Type B pancreatic cell (in vitro differentiated cells): ENCODE measurements at places on chromosomes 6 and 20.

DNA sequence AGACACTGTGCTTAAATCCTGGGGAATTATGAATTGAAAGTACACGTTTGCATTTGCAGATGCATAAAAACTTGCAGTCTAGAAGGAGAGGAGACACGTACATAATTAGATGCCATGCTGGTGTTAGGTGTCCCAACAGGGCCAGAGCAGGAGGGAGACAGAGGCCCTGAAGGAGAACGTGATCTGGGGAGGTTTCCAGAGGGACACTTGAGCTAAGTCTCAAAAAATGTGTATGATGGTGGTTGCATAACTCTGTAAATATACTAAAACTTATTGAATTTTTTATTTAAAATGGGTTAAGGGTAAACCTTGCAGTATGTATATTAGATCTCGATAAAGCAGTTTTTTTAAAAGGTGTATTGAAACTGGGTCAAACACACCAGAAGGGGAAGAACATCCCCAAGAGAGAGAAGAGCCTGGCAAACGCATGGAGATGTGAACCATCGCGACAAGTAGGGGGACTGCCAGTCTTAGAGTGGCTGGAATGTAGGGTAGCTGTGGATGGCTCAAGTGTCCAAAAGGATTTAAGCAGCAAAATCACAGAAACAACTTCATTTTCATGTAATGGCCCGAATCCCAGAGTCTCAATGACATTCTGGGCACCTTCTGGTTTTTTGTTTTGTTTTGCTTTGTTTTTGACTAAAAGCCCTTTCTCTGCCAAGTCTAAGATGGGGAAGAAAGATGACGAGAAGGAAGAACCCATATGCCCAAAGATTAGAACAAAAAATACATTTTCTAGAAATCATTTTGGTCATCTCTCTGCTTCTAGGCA is 15.3 kb downstream of the TRAF3IP2 start:
- H3K4me1 ChIP-seq: peaks cover 54% of the 10 kb centered on the region
- peaks cover 31% of the 10 kb centered on the region for H3K36me3 ChIP-seq
- H3K27ac ChIP-seq: peak overlapping the region; percentile 54

GRCh38 chr6:137823826-137824555 is 43.1 kb upstream of the TNFAIP3 start:
- peak overlapping the region; percentile 71 for H3K4me3 ChIP-seq
- DNase-seq: no peak
- peaks cover 30% of the 10 kb centered on the region for H3K4me1 ChIP-seq

GRCh38 chr6:19896693-19897010 is 59.5 kb downstream of the ID4 start:
- no peaks in the 10 kb centered on the region for H3K27me3 ChIP-seq
- peaks cover 13% of the 10 kb centered on the region for H3K4me1 ChIP-seq
- no peak overlapping the region for H3K4me3 ChIP-seq
- no peak for DNase-seq

- H3K4me3 ChIP-seq: no peak overlapping the region
- DNase-seq: no peak
- peaks cover 3% of the 10 kb centered on the region for H3K36me3 ChIP-seq
- H3K4me1 ChIP-seq: peaks cover 30% of the 10 kb centered on the region
- H3K27me3 ChIP-seq: no peaks in the 10 kb centered on the region
- H3K27ac ChIP-seq: no peak overlapping the region
These were observed 207.6 kb upstream of the MYLIP start for GRCh38 chr6:15921243-15921642.

DNA sequence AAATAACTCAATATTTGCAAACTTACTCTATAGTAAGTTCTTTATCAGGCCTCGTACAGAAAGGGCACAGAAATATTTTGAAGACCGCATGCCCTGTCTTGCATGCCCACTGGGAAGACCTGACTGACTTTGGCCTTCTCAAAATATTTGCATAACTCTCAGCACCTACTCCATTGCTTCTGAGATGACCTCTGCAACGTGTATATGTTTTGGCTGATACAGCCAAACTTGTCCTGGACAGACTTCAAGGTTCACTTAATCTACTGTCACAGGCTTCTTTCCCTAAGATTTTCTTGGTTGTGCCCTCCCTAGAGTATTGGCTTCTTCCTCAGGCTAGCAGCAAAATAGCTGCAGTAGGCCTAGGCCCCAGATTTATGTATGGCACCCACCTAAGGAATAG is 21.5 kb upstream of the SERINC3 start:
- no peaks in the 10 kb centered on the region for H3K27me3 ChIP-seq
- peaks cover 5% of the 10 kb centered on the region for H3K4me1 ChIP-seq
- H3K4me3 ChIP-seq: no peak overlapping the region
- no peak overlapping the region for H3K27ac ChIP-seq

DNA sequence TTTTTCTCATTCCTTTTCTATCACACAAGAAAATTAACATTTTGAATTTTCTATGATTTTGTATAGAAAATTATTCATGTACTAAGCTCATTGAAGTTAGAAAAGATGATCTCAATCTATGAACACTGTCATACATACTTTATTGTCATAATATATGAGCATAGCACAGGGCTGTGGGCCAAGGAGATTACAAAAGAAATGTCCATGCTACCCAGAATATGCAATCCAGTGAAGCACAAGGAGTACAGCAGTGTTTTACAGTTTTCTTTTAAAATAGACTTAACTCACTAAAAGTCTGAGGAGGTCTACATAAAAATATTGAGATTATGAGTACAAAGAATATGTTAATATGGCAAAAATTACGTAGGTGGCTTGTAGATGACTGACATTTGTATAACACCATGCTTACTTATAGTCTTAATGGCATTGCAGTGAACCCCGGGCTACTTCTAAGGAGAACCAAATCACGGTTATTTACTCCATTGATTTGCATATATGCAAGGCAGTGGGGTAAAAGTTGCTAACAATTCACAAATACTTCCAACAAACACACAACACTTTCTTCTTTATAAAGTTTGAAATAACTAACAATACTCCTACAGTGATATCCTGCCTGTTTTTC is 257.1 kb downstream of the BCKDHB start:
- DNase-seq: no peak
- no peak overlapping the region for H3K27ac ChIP-seq
- H3K4me1 ChIP-seq: peaks cover 10% of the 10 kb centered on the region
- peaks cover 17% of the 10 kb centered on the region for H3K36me3 ChIP-seq
- no peak overlapping the region for H3K4me3 ChIP-seq

DNA sequence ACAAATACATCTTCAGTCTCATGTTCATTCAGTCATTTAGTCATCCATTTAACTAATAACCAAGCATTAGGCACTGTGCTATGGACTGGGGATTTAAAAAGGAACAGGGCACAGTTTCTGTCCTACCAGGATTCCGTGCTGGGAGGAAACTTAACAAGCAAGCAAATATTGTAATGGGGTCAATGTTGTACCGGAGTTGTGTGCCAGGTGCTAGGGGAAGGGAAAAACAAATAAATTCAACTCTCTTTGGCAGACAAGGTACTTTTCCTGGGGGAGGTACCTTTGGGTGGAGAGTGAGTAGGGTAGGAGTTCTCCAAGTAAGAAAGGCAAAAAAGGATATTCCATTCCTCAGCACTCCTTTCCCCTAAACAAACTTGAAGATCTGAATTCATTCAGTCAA is 90.3 kb downstream of the OLIG3 start:
- H3K27me3 ChIP-seq: peaks cover 4% of the 10 kb centered on the region
- no peak overlapping the region for H3K27ac ChIP-seq
- peaks cover 4% of the 10 kb centered on the region for H3K4me1 ChIP-seq
- H3K4me3 ChIP-seq: no peak overlapping the region

- H3K4me1 ChIP-seq: no peaks in the 10 kb centered on the region
- H3K27ac ChIP-seq: peak overlapping the region; percentile 28
- no peaks in the 10 kb centered on the region for H3K36me3 ChIP-seq
- H3K4me3 ChIP-seq: no peak overlapping the region
- DNase-seq: no peak
These were observed 14.9 kb upstream of the TTPAL start for GRCh38 chr20:44460795-44461141.

DNA sequence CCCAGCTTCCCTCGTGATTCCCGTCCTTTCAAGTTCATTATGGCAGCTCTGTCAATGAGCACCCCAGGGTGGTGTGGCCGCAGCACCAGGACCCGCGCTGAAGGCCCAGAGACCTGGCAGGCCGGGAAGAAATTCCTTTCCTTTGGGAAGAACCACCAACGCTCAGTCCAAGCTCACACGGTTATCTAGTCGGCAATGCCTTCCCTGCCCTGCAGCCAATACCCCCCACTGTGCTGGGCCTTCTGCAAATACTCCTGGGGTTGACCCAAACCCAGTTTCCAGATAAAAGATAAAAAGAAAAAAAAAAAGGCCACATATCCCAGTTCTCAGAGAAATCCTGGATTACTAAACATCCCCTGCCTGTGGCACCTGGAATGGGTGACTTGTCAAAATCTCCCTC is 28.7 kb downstream of the PXDC1 start:
- no peaks in the 10 kb centered on the region for H3K27me3 ChIP-seq
- H3K36me3 ChIP-seq: peaks cover 55% of the 10 kb centered on the region
- H3K27ac ChIP-seq: peak overlapping the region; percentile 63
- H3K4me3 ChIP-seq: no peak overlapping the region
- H3K4me1 ChIP-seq: peaks cover 42% of the 10 kb centered on the region

GRCh38 chr20:24535941-24536730 is 66.7 kb downstream of the SYNDIG1 start:
- H3K36me3 ChIP-seq: no peaks in the 10 kb centered on the region
- H3K27ac ChIP-seq: no peak overlapping the region
- H3K27me3 ChIP-seq: peaks cover 5% of the 10 kb centered on the region

DNA sequence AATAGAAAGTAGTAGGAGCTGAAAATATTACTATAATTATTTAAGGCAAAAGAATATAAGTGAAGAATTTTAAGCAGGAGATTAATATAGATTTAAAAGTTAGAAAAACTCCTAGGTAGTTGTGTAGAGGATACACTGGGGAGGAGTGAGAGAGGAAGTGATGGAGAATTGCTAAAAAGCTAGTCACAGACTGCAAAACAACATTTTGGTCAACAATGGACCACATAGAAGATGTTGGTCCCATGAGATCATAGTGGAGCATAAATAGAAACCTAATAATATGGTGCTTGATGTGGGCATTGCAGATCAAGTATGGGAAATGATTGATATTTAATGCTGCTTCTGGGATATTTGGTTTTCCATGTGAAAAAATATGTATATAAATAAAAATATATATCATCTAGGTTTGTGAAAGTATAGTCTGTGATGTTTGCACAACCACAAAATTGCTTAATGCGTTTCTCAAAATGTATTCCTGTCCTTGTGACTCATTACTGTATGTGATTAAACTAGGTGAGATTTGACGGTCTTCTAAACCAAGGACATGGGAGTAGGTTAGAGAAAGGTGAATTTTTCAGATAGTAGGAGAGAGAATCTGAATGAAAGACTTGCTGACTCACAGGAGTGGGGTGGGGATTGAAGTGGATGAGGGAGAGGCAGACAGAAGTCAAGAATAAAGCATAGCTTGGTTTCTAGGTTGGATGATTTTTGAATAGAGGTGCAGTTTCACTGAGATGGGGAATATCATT is 174.0 kb downstream of the BCKDHB start:
- DNase-seq: no peak
- peaks cover 4% of the 10 kb centered on the region for H3K4me1 ChIP-seq
- no peaks in the 10 kb centered on the region for H3K27me3 ChIP-seq
- peak overlapping the region; percentile 21 for H3K27ac ChIP-seq

- H3K4me1 ChIP-seq: peaks cover 32% of the 10 kb centered on the region
- no peaks in the 10 kb centered on the region for H3K27me3 ChIP-seq
- peak overlapping the region; percentile 93 for H3K27ac ChIP-seq
- peaks cover 14% of the 10 kb centered on the region for H3K36me3 ChIP-seq
- peak overlapping the region; percentile 93 for H3K4me3 ChIP-seq
These were observed 38.1 kb downstream of the GNAS start for GRCh38 chr20:58890518-58891085.

- no peaks in the 10 kb centered on the region for H3K36me3 ChIP-seq
- DNase-seq: no peak
- no peaks in the 10 kb centered on the region for H3K4me1 ChIP-seq
- no peak overlapping the region for H3K27ac ChIP-seq
These were observed 67.7 kb upstream of the IFNGR1 start for GRCh38 chr6:137286916-137287315.

- H3K4me1 ChIP-seq: no peaks in the 10 kb centered on the region
- no peak for DNase-seq
- H3K4me3 ChIP-seq: no peak overlapping the region
- no peaks in the 10 kb centered on the region for H3K36me3 ChIP-seq
These were observed 109.3 kb downstream of the CFAP61 start for GRCh38 chr20:20161611-20162010.

DNA sequence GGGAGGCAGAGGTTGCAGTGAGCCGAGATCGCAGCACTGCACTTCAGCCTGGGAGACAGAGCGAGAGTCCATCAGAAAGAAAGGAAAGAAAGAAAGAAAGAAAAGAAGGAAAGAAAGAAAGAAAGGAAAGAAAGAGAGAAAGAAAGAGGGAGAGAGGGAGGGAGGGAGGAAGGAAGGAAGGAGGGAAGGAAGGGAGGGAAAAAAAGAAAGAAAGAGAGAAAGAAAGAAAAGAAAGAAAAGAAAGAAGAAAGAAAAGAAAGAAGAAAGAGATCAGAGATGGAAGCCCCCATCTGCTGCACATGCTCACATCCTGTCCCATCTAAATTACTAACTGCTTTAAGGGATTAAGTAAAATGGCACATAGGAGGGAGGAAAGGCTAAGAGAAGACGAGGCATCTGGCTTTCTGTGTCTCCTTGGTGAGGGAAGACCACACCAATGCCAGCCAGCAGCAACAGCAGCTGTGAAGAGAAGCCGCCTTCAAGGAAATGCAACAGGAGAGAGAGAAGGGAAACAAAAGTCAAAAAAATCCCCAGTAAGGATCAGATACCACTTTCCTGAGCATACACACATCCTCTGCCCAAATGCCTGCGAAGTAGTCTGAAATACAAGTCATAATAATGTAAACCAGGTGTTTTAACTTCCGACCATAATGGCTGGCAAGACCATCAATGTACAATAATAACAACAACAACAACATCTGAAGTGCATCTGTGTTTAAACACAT is 300.2 kb upstream of the JARID2 start:
- H3K36me3 ChIP-seq: no peaks in the 10 kb centered on the region
- H3K4me3 ChIP-seq: no peak overlapping the region
- DNase-seq: no peak
- H3K4me1 ChIP-seq: peaks cover 8% of the 10 kb centered on the region
- no peak overlapping the region for H3K27ac ChIP-seq
- no peaks in the 10 kb centered on the region for H3K27me3 ChIP-seq

GRCh38 chr6:32973144-32974015 is 5.0 kb downstream of the BRD2 start:
- H3K4me1 ChIP-seq: peaks cover 21% of the 10 kb centered on the region
- H3K36me3 ChIP-seq: peaks cover 64% of the 10 kb centered on the region
- no peak for DNase-seq

DNA sequence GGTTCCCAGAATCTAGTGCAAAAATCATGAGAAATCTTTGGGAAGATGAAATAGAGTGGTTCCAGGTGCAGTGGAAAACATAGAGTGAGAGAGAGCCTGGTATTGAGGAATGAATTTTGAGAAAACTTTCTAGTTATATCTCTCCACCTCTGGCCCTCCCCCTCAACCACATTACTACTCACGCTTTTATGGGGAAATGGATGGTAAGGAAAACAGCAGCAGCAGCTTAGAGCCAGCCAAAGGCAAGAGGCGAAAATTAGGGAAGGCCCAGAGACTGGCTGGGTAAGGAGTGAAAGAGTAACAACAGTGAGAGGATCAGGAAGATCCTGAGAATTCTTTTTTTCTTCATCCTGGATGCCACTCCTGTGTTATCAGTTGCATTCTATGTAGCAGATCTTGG is 187.9 kb upstream of the ECI2 start:
- DNase-seq: no peak
- no peaks in the 10 kb centered on the region for H3K27me3 ChIP-seq
- peak overlapping the region; percentile 37 for H3K4me3 ChIP-seq
- H3K27ac ChIP-seq: no peak overlapping the region
- no peaks in the 10 kb centered on the region for H3K36me3 ChIP-seq
